ENCODE measurements at places on chromosomes 7 and 10.

- no peak for DNase-seq
Observed at GRCh38 chr10:93947055-93947454, 46.7 kb upstream of the PLCE1 start.

DNA sequence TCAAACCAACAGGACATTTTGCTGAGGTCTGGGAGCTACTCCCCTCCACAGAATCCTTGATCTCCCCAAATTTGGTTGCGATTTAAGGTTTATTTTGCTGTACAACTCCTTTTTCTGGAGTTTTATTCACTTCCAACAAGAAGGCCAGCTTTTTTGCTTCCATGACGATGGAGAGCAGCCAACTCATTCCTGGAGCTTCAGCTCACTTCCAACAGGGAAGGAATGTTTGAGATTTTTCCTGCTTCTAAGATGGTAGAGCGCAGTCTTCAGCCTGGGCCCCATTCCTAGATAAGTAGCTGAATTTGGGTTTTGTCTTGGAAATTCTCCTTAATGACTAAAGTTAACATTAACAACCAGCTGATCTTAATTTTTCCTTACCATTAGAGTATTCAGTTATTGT lies 30.9 kb upstream of the CREB3L2 start:
- DNase-seq, result no peak

- DNase-seq, result no peak
Observed at GRCh38 chr7:31116615-31117014, 64.5 kb downstream of the ADCYAP1R1 start.

- DNase-seq, result no peak
Observed at GRCh38 chr7:39130274-39130673, 152.6 kb downstream of the POU6F2 start.

GRCh38 chr7:88670536-88670935 lies 89.0 kb upstream of the ZNF804B start:
- no peak for DNase-seq

- DNase-seq, result no peak
Observed at GRCh38 chr7:111942450-111943081, 263.6 kb downstream of the DOCK4 start.

GRCh38 chr7:109109558-109109957 lies 539.9 kb downstream of the DNAJB9 start:
- no peak for DNase-seq

- no peak for DNase-seq
Observed at GRCh38 chr10:77533146-77533886, 104.3 kb downstream of the KCNMA1 start.

DNA sequence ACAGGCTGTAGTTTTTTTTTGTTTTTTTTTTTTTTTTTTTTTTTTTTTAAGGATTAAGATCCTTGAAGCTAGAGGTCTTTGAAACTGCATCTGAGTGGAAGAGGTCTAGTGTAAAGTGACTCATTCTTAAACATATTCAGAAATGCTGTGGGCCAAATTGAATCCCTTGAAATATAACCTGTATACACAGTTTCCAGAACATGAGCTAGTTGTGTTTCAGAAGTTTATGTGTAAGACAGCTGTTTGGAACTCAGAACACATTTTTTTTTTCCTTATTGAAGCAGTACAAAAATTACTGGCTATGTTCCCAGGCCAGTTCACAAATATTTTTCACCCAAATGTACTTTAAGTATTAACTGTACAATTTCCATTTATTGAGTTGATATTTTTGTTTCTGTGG lies 67.9 kb downstream of the PPP1R9A start:
- DNase-seq, result no peak

Data from stimulated activated CD8-positive, alpha-beta memory T cell treated with anti-CD3 and anti-CD28 coated beads, Interleukin-15, amount 100 ng/mL, for 1 hour (primary cell).